ENCODE measurements at places on chromosomes 3 and 15.
A peak's percentile ranks its signal among the peaks of the same experiment; 100 is the strongest.

DNA sequence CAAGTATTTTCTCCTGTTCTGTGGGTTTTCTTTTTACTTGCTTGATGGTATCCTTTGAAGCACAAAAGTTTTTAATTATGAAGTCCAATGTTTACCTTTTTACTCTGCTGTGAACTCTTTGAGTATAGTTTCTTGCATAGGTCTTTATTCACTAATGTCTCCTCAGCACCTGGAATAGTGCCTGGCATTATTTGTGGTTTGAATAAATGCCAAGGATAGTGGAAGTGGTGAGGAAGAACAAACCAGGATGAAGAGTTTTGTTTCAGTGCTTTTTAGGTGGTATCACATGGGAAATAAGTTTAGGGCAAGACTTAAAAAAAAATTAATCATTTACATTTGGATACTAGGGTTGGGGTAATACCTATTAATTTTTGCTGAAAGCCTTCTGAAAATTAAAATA, 25.7 kb downstream of the GPD1L start:
- DNase-seq, result no peak

DNA sequence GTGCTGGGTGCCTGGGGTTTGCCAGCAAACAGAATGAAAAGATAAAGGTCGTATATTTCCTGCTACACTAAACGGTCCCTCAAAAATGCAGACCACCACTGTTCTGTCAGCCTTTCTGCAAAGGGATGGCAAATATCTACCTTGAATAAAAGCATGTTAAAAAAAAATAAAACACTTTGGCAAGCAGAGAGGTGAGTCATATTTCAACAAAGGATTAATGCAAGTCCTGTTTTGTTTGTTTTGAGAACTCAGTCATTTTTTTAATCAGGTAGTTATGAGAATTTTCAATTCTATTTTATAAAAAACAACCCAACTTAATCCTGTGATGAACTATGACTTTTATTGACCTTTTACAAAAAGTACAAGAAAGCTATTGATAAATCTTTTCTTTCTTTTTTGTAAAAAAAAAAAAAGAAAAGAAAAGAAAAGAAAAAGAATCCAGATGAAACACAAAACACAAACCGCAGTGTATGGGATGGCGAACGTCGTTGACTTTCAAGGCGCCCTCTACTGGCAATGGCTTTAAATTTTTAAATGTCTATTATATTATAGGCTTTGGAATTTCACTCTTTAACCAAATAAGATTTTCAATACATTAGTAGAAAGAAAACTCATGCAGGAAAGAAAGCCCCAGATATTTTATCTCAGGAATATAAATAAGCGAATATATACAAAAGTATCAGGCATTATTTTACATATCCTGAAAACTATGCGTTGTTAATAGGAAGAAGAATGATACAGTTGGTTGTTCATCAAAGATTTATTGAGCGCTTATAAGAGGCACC, 87.8 kb downstream of the NCEH1 start:
- DNase-seq, result peak; percentile 38

DNA sequence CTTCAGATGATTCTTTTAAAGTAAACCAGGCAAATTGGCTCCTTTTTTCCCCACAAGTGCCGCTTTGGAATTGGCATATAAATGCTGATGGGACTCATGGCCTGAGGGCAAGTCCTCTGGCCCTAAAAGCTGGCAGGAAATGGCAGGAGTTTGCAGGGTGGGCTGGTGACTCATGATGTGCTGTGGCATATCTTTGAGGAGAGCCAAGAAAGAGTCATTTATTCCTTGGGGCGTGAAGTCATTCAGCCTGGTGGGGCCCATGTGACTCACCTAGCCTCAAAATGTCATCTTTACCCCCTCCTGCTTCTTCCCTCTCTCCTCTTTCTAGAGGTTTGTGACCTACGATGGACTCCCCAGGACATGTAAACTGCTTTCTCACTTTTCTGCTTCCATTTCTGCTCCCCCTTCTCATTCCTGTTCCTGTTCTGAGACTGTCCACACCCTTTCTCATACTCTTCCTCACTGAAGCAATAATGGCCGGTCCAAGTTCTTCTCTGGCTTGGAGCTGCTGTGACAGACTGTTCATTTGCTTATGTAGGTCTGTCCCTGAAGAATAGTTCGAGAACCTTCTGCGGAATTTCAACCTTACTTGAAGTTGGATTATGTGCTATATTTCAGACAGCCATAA, 326.1 kb downstream of the SATB1 start:
- DNase-seq, result peak; percentile 92

DNA sequence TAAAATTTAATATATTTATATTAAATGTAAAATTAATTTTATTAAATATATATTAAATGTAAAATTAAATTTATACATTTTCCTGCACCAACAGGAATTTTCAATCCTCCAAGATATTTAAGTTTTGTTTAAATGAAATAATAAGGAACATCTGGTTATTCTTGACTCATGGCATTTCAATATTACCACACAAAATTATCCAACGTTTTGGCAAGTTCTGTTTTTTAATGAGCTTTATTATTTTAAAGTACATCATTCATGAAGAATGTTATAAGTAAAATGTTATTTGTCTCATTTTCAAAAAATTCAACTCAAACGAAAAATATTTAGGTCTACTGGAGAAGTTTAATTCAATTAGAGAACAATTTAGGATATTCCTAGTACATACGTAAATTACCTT, 811.4 kb downstream of the NAALADL2 start:
- DNase-seq, result no peak

DNA sequence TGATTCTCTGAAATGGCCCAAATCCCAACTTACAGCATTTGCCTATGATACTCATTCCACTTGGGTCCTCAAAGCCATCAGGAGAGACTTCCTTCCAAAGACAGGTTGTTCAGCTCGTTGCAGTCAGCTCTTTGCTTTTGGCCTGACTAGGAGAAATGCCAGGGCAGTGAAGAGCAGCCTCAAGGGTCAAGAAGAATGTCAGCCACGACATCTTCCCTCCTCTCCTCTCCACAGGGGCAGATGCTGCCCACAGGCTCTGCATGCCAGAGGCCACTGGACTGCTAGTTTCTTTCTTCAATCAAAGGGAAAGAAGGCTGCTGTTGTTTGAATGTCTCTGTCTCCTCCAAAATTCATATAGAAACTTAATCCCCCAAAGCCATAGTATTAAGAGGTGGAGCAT, 201.7 kb upstream of the PFN2 start:
- no peak for DNase-seq

DNA sequence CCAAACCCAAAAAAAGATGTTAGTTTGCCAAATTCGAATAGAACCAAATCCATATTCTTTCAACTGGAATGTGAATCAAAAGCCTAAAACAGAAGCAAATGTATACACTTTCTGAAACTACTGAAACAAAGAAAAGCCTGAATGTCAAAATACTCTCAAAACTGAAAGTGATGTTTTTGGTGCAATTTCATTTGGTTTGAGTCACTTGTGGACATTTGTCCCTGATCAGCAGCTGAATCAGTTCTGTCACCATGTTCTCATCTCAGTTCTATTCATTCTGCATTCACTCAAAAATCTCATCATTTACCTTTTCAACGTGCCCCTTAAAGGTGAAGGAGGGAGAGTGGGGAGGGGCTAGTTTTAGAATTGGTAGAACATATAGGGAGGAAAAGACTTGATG, 266.8 kb downstream of the ABHD5 start:
- DNase-seq, result no peak

DNA sequence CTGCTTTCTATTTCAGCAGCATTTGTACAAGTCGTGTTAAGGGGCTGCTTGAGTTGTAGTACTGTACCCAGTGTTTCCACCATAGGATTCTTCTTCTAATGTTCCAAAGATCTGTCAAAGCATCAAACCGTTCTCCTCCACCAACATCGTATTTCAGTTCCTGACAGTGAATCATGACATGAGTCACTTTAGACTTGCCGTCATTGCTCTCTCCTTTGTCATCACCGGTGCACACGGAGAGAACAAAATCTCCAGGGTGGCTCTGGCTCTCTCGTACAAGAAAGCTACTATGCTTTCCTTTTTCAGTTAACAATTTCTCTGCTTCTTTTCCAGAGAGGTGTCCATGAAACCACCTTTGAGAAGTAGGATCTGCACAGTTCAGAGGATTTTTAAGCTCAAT, 270.9 kb upstream of the CCDC54 start:
- peak; percentile 15 for DNase-seq
